Vagina (tissue), 2 donors: ENCODE measurements at places on chromosomes 5 and 9.

- no peak for DNase-seq
Measured at GRCh38 chr9:79480639-79481038, 91.1 kb upstream of the TLE4 start.

DNA sequence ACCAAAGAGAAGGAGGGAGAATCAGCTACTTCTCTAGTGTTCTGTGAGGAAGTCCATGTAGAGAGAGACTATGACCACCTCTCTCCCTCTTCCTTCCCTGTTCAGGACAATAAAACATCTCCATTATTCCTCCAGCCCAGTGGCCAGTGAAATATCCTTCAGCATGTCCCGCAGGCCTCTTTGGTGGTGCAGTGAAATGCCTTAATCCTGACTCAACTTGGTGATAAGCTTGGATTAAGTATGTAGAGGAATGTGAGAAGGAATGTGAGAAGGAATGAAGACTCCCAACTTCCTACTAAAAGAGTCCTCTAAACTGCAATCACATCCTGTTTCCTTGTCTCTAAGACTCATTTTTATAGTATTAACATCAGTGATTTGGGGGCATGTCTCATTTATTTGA, 167.3 kb downstream of the TRPM3 start:
- no peak for DNase-seq

DNA sequence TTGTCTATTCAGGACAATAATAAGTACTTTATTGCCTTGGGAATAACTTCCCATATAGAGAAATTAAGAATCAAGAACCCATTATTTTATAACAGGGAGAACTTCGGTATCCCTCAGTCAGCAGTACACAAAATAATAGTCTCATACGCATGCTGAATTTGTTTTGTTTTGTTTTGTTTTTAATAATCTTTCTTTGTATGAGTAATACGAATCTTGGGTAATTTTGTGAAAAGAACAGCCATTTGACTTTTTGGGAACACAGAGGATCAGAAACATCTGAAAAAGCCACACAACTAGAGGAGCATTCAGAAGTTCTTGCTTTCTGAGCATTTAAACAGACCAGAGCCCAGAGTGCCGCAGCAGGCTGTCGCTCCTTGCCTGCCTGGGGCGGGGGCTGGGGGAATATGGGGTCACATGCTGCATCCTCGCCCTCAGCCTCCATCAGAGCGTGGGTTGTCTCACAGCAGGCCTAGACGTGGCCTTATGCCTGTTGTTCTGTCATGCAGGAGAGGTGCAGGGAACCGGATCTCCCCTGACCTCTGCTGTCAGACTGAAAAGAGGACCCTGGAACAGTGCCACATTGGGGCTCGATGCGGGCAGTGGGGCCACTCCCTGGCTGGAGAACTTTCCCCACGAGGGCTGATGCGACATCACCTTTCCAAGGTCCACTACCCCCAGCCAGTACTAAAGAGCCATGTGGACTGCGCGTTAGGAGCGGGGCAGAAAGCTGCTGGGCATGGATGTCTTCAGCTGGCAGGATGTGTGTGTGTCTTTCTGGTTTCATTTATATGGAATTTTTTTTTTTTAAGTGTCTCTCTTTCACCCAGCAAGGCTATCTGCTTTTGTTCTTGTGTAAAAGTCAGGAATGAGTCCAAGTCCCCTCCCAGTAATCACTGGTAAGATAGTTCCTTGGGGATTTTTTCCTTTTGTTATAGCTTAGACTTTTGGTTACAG, 133.4 kb upstream of the OTULINL start:
- no peak for DNase-seq

DNA sequence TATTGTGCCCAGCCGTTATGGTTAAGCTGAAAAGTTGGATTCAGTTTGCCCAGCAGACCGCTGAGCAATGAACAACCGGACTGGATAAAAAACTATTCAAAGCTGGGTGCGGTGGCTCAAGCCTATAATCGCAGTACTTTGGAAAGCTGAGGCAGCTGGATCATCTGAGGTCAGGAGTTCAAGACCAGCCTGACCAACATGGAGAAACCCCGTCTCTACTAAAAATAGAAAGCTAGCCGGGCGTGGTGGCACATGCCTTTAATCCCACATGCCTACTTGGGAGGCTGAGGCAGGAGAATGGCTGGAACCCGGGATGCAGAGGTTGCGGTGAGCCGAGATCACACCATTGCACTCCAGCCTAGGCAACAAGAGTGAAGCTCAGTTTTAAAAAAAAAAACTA, 318.4 kb downstream of the RAB3C start:
- no peak for DNase-seq

DNA sequence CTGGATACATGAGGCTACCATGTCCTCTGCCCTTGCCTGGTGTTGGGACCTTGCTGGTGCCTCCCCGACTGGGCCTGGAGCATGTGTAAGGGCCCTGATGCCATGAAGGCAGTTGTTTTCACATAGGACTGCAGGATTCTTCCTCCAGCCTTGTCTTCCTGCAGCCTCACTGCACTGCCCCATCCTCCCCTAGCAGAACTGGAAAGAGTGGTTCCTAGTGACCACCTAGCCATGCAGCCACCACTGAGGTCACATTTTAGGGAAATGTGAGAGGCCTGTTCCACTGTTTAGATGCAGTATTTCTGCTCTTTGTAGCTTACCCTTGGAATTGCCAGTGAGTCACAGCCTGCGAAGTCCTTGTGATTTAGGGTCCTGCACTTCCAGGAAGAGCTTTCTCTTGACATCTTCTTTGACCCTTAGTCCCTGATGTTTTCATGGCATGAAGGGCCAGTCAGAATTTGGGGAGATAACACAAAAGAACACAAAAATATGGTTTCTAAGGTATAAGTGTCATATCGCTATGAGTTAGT, 24.2 kb upstream of the TNFAIP8 start:
- DNase-seq, result no peak

DNA sequence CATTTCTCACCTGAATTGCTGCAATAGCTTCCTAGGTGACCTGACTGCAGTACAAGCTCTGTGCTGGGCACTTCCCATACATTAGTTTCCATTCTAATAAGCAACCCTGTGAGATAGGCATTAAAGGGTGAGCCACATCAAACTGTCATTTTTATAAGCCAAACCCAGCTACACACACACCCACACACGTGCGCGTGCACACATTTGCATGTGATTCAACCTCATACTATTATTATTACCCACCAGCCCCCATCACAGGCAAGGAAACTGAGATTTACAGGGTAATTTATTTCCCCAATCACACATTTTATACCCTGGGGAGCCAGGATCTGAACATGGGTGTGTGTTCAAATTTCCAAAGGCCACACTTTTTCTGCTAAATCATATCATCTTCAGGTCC, 93.6 kb downstream of the TTLL11 start:
- no peak for DNase-seq

DNA sequence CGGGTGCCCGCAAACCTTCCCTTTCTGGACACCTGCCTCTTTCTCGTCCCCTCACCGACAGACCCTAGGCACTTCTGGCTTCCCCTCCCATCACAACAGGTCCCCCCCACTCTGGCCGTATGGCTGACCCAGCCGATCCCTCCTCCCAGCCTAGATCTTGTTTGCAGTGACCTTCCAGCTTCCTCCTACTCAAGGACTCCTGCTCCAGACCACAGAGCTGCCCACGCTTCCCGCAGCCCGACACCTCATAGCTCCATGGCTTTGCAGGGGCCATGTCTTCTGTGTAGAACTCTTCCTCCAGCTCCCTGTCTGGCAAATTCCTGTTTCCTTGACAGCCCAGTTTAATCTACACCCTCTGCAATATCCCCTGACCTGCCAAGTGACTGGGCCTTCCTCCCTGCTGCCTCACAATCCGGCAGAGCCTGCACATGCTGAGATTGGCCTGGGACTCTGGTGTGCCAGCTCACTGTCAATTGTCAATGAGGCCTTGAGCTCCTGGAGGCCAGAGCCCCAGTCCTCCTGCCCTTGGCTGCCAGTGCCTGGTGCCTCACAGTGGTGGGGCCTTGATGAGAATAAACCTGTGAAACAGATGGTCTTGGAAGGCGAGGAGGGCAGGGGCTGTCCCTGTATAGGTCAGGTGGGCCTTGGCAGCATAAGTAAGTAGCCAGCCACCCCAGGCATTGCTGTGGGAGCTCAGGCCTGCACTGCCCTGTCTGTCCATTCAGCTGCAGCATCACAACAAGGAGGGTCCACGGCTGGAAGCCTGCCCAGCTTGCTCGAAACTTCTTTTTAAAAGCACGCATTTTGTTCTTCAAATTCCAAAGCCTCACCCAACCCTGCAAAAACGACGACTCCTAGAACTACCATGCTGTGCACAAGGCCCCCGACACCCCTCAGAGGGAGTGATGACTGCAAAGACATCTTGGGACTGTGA, 50.5 kb downstream of the GADD45G start:
- DNase-seq, result no peak

- DNase-seq, result no peak
Measured at GRCh38 chr9:79300068-79300467, 271.7 kb upstream of the TLE4 start.

GRCh38 chr5:133820507-133820906, 147.9 kb downstream of the C5orf15 start:
- DNase-seq, result no peak

DNA sequence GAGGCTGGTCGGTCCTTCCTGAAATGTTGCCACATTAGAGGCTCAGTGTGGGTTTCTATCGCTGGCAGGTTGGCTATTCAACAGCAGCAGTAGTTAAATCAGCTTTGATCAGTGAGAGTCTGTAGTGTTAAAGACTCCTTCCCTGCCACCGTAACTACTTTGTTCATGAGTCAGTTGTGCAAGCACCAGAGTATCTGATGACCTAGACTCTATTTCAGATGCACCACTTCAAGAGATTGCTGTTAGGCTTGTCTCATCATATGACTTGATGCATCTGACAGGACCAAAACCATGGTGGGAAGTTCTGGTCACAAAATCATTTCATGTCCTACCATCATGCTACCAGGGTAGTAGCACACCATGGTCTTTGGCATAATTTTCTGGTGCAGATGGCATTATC, 482.7 kb upstream of the MPDZ start:
- DNase-seq, result no peak

DNA sequence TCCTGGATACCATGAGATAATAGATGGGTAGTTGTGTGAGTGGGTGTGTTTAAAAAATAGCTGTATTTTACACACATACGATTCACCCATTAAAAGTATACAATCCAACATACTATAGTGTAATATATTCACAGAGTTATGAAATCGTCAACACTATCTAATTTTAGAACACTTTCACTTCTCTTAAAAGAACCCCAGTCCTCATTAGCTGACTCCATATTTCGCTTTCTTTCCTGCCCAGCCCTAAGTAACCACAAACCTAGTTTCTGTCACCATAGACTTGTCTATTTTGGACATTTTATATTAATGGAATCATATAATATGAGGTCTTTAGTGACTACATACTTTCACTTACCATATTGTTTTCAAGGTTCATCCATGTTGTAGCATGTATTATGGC, 63.8 kb upstream of the S1PR3 start:
- DNase-seq, result no peak

DNA sequence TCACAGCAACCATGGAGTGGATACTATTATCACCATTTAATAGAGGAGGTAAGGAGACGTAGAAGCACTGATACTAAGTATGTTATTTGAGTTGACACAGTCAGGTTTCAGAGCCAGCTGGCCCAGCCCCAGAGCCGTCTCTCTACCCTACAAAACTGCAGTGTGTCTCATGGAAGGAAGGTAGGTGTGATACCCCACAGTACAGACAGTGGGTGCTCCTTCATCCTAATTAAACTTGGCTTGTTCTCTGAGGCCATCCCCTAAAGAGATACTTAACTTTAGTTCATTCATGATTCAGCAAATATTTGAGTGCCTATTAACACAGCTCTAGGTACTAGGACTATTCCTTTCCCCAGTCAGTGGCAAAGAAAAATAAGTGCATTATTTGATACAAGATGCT, 22.6 kb downstream of the PIP5K1B start:
- no peak for DNase-seq

- DNase-seq, result no peak
Measured at GRCh38 chr9:120910643-120911042, 16.0 kb downstream of the TRAF1 start.

DNA sequence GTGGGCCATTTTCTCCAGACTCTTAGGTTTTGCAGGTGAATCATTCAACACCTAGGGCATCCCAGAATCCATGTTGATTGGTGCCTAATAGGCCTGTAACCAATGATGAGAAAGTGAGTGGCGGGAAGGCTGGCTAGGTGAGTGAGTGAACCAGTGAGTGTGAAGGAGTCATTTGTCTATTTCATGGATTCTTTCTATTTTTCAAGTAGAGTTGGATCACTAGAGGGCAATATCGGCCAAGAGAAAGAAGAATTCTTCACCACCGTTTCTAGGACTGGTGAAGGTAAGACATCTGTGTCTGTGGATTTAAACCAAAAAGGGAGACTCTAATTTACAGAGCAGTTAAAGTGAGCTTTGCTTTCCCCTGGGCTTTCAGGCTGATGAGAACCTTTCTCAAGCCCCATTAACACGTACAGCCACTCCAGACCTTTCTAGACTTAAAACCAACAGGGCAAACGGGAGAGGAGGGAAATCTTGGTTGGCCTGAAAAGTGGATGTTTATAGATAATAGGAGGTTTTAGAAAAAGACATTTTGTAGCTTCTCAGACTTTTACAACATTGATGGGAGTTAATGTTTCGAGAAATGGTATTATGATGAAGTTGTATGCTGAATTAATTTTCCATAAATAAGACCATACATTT, 114.3 kb upstream of the IL12B start:
- no peak for DNase-seq

DNA sequence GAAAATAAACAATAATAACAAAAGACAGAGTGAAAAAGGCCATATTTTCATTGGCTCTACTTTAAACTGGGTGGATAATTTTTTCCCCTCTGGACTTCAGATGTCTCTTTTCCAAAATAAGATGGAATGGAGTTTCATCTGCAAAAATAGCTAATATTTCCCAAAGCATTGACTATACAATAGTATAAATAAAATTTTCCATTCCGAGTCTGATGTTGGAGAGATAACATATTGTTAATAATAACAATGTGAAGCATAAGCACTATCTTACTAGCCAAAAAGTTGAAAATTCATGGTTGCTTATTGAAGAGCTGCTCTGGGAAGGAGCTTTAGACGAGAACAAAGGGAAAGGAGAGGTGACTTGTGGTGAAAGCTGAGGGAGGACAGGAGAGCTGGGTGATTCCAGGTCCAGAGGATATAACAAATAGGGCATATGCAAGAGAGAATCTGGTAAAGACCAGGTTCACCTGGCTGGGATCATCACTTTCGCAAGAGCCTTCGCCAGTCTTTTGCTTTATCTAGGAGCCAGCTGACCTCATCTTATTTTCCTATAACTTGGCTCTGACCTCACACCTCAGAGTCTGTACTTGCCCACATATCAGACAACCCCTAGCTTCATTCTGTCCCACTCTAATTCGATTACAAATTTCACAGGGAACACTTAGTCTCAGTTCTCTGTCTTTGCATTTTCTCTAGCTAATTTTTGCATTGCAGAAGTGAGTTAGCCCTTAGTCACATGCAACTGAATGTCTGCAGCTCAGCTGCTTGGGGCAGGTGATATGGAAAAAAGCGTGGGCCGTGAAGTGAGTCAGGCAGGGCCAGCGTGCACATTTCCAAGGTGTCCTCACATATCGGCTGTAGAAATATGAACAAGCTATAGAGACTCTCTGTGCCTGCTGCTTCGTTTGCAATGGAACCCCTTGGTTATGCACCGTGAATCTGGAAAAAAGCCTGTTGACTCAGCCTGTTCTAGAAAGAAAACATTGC, 7.6 kb upstream of the ZNF474 start:
- no peak for DNase-seq

GRCh38 chr9:131776473-131776872, 36.6 kb upstream of the RAPGEF1 start:
- no peak for DNase-seq

- no peak for DNase-seq
Measured at GRCh38 chr9:122164286-122164685, 4.6 kb downstream of the MORN5 start.

- no peak for DNase-seq
Measured at GRCh38 chr5:128453121-128453520, 84.9 kb downstream of the FBN2 start.
